CD4-positive, alpha-beta T cell treated with Interleukin-21 for 1 hour (primary cell): ENCODE measurements at places on chromosomes 2 and 18.

DNA sequence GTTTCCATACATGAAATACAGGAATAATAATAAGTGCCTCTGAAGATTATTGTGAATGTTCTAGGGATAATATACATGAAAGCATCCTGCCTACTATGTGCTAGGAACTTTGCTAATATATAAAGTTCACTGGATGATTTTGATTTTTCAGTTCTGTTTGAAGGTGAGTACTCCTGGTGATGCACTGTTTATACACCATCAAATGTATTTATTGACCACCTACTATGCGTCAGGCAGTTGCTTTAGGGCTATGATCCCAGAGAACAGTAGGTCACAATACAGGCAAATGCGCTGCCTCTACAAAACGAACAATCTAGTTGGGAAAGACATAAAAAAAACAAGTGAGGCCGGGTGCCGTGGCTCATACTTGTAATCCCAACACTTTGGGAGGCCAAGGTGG, 10.7 kb downstream of the TXNDC9 start:
- DNase-seq: no peak

DNA sequence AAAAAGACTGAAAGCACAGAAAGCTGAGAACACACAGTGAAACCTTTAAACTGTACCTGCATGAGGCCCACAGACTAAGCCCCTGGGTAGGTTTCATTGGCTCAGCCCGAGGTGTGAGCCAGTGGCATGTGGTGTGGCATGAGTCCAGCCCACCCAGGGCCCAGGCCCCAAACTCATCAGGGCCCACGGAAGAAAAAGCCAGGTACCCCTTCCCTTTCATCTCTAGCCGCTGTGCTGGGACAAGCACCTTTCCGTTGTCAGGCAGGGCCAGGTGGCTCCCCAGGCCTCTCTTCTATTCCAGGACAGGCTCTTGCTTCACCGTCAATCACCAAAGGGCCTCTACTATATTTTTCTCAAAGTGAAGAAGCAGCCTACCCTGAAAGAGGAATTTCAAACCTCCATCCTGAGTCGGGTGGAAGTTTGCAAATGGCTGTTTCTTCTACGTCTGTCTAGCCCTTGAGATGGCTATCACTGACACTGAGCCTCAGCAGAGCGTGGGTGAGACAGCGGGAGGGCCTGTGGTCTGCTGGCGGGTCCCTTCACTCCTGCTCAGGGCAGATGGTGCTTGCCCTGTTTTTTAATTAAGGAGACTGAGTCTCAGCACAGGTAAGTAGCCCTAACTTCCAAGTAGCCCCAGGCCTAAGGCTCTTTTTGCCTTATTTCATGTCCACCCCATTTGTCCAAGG, 8.6 kb downstream of the DNAJB2 start:
- no peak for DNase-seq

DNA sequence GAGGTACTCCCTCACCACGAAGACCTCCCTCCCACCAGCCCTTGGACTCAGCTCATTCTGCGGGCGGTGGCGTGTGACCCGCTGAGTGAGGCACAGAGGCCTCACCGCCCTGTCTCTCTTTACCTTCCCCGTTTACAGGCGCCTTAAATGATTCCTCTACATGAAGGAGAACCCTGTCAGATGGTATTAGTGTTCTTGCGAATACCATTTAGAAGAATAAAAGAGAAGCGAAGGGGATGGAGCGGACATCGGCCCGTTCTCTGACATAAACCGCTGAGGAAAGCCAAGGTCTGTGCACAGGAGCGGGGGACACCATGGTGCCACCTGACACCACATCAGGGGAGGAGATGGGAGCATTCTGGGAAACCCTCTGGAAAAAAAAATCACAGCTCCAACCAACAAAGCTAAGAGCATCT, 179.8 kb downstream of the HDAC4 start:
- no peak for DNase-seq

- DNase-seq: no peak
Observed at GRCh38 chr2:224802407-224802806, 86.2 kb upstream of the CCDC195 start.

DNA sequence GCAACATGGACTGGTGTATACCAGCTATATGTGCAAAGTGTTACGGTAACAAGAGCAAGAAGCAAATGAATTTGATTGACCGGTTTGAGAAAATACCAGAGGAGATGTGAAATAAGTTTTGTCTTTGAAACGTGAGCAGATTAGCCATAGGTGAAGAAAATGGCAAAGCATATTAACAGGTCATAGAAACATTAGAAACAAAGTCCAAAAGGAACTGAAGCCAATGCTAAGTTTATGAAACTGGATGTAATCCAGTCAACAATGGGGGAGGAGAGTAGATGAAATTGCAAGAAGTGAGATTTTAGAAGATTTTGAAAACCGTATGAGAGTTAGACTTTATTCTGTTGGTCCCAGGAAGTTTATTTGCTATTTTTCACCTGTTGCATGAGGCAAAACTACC, 1315.4 kb upstream of the CHAC2 start:
- no peak for DNase-seq

GRCh38 chr18:10804126-10804525, 278.3 kb downstream of the NAPG start:
- no peak for DNase-seq

GRCh38 chr18:24075767-24076597, 61.4 kb downstream of the TTC39C start:
- DNase-seq: peak; percentile 43

DNA sequence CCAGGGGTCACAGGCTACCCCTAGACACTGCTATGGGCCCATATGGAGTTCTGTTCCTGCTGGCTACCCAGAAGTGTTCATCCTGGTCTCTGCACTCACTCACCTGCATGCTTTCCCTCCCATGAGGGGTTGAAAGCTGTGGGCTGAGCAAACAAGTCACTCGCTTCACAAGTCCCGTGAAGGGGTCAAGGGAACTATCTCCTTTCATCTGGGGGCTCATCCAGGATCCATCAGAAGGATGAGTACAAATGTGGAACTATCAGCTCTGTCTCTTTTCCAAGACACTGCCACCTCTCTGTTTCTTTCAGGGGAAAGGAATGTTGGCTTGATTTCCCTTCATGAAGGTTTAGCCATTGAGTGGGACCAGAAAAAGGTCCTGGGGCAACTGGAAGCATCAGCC, 21.7 kb downstream of the SULT1C4 start:
- no peak for DNase-seq

- no peak for DNase-seq
Observed at GRCh38 chr18:41458376-41458775, 496.7 kb upstream of the PIK3C3 start.

DNA sequence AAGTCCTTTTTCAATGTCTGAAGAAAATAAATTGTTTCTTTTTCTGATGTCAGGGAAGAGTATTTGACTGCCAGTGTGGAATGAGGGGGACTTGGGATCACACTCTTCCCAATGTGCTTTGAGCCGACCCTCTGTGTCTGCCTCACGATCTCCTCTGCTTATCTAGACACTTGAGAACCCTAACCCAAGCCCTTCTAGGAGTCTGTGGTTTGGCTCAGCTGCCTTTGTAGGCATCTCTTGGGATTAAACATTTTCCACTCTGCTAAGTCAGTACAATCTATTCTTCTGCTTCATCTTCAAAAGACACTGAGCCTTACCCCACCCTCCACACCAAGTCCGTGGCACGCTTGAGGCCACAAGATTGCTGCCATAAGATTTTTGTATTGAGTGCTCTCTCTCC, 19.4 kb downstream of the FAM110C start:
- DNase-seq: no peak

GRCh38 chr18:9095297-9096006, 7.0 kb upstream of the NDUFV2 start:
- peak; percentile 68 for DNase-seq

DNA sequence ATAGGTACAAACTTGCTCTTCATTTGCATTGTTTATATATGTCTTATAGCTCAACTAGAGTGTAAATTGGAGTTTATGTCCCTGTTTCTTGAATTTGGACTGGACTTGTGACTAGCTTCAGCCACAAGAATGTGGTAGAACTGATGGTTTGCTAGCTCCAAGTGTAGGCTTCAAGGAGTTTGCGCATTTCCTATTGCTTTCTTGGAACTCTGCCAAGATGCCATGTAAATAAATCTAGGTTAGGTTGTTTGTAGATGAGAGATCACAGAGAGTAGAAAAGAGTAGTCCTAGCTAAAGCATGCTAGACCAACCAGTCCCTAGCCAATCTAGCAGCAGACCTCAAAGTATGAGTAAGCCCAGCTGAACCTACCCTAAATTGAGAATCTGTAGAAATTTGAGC, 183.0 kb upstream of the CYP26B1 start:
- DNase-seq: no peak
